ENCODE measurements at places on chromosomes 7 and 10.

DNA sequence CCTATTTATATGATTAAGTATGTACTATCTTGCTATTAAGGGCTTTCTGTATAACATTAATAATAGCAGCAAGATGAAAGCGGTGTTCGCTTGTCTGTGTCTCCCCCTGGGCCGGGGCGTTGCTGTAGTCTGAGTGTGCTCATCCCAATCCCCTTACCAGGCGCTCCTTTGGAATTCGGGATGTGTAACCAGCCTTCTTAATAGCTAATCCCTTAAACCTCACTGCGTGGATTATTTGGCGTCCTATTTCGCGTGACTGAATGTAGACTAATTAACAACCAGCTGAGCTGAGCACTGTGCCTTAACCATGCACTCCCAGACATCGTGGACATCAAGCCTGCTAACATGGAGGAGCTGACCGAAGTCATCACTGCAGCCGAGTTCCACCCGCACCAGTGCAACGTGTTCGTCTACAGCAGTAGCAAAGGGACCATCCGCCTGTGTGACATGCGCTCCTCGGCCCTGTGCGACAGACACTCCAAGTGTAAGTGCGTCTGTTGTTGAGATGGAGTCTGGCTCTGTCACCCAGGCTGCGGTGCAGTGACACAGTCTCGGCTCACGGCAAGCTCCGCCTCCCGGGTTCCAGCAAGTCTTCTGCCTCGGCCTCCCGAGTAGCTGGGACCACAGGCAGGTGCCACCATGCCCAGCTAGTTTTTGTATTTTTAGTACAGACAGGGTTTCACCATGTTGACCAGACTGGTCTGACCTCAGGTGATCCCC lies 36.6 kb downstream of the BNIP3 start:
- DNase-seq: no peak

DNA sequence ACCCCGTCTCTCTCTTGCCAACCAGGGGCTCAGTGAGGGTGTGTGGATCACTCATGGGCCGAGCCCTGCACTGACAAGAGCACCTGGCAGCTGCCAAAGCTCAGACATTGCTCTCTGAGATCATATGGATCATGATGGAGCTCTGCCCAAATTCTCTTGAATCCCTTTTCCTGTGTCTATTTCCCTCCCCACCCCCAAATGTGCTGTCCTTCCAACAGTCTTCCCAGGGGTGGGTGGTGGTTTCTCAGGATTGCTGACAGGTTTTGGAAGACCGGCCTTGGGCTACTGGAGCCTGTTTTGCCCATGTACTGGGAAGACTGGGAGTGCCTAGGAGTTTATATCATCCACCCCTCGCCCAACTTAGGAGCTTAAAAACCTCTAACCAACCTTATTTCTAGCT lies 10.5 kb downstream of the ARHGAP22 start:
- DNase-seq: no peak

- DNase-seq: no peak
Observed at GRCh38 chr7:92053312-92053711, 81.0 kb downstream of the CYP51A1 start.

GRCh38 chr7:97565665-97566064 lies 166.2 kb upstream of the TAC1 start:
- no peak for DNase-seq

DNA sequence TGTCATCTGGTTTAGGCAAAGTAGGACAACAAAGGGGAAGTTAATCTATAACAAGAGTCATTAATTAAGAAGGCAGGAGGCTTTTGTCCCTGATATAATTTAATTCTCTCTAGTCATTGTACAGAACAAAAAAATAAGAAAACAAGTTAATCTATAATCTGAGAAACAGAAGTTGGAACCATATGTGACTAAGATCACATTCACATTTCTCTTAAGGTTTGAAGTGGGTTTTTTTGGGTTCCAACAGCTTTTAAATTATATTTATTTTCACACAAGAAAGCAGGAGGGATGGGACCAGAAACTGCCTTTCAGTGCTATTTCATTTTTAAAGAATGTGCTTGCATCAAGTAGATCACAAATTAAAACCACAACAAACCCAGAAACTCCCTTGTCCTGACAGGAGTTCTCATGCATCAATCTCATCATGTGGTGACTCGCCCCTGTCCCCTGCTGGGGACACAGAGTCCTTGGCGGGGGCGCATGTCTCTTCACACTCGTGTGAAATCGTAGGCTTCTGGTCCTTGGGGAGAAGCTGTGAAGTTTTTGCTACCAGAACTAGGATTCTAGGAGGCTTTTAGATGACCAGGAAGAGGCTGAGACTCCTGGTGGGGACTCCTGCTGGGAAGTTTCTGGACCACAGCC lies 10.1 kb upstream of the OPN4 start:
- DNase-seq: no peak

DNA sequence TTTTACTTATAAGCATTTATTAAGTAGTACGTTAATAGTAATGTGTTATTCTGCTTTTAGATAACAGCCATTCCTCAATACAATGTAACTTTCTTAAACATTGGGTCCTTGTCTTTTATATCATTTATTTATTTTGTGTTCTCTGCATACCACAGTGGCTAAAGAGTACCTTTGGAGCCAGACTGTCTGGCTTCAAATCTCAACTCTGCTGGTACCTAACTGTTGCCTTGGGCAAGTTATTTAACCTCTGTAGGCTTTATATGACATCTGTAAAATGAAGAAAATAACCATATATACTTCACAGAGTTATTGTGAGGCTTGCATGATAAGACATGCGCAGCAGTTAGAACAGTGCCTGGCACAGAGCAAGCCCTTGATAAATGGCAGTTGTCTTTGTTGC lies 397.6 kb downstream of the MDFIC start:
- no peak for DNase-seq

GRCh38 chr10:122727426-122727825 lies 27.8 kb upstream of the C10orf120 start:
- DNase-seq: no peak

DNA sequence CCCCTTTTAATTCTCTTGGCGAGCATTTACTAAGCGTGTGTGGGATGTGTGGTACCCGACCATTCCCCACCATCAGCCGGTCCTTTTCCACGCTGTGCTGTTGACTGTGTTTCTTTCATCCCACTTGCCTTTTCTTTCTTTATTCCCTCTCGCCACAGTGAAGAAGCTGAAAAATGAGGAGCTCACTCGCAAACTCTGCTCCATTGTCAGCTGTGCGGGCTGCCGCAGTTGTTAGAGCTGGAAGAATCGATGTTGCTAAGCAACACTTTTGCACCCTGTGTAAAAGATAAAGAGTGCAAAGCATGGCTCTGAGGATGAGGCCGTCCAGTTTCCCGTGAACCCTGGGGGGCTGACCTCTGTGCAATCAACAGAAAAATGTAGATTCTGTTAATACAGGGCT lies 203.1 kb upstream of the NEBL start:
- no peak for DNase-seq

DNA sequence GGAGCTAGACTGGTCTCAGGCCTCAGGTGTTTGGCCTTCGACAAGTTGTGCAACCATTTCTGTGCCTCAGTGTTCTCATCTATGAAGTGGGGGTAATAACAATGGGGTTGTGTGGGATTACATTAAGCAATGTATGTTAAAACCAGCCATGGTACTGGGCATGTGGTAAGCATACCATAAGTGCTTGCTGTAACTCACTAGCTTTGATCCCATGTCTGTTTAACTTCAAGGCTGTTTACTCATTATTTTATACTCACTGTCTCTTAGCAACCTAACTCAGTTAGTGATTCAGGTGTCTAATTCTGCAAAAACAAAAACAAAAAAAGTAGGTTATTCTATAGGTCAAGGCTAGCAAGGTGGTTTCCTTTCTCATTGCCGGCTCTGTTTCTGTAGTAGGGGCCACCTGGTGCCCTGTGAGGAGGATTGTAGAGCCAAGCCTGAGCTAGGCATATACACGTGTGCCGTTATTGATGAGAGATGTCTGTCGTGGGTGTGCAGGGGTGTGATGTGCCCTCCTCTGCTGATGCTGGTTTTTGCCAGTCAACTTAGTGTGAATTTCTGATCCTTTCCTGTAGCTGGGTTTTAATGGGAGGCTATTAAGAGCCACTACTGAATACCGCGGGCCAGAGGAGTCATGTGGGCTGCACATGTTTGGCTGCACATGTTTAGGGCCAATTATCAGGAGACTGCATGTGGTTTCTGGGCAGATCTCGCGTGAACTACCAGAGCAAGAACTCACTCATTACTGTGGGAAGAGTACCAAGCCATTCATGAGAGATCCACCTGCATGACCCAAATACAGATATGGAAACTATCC lies 56.2 kb downstream of the EEPD1 start:
- DNase-seq: no peak

DNA sequence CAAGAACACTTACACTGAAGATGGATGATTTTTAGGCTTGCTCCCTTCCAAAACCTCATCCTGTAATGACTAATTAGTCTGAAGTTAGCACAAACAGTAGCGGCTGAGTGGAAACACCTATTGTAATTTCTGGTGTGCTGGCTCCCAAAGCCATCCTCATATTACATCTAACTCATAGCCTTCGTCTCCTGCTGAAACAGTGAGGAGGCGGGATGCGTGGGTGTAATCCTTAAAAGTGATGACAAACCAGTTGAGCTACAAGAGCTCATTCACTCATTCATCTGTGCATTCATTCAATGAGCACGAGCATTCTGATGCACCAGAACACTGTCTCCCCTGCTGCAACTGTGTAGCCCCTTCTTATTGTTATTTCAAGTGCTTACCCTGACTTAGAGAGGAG lies 235.3 kb downstream of the CALN1 start:
- no peak for DNase-seq

DNA sequence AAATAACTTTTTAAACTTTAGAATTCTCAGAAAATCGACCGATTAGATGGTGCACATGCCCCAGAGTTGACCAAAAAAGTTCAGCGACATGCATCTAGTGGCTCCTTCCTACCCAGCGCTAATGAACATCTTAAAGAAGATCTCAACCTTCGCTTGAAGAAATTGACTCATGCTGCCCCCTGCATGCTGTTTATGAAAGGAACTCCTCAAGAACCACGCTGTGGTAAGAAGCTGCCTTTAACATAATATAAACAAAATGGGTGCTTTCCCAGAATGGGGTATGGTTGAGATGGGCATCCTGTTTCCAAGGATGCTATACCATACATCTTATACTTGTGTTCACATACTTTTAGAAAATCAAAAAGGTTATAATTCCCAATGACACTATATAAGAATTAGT lies 24.6 kb downstream of the GLRX3 start:
- no peak for DNase-seq

- DNase-seq: no peak
Observed at GRCh38 chr10:106175760-106176377, 988.6 kb downstream of the SORCS1 start.

- DNase-seq: no peak
Observed at GRCh38 chr7:89023206-89023605, 227.7 kb upstream of the TEX47 start.

GRCh38 chr7:2417981-2418481 lies 14.6 kb downstream of the CHST12 start:
- peak; percentile 51 for DNase-seq

DNA sequence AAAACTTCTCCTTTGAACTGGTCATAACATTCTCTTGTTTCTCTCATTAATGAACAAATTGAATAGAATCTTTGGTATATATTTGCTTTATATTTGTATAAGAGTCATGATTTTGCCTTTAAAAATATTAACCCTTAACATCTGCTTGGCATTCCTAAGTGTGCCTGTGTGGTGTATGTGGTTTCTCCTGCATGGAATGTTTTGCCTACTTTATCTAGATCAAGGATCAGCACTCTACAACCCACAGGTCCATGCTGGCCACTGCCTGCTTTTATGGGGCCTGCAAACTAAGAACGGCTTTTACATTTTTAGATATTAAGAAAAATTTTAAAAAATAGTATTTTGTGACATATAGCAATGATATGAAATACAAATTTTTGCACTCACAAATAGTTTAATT lies 4.3 kb upstream of the LAMB4 start:
- no peak for DNase-seq

DNA sequence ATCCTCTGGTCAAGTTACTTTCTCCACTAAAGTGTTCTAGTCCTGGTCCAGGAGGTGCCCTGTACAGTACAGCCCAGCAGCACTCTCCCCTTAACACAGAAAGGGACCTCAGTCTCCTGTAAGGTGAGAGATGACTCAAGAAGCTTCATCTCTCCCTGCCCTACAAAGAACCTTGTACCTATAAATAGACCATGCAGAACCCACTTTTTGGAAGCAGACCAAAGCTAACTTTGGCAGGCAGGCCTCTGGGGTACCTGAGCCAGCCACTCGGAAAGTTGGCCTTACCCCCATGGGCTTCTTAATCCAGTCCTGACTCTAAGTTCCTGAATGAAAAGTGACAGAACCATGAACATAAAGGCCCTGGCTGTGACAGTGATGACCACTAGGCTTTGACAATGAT lies 454.8 kb downstream of the KCNMA1 start:
- DNase-seq: no peak

GRCh38 chr7:80708123-80708522 lies 69.7 kb downstream of the CD36 start:
- DNase-seq: no peak

GRCh38 chr10:67306588-67307205 lies 380.9 kb downstream of the LRRTM3 start:
- DNase-seq: no peak

DNA sequence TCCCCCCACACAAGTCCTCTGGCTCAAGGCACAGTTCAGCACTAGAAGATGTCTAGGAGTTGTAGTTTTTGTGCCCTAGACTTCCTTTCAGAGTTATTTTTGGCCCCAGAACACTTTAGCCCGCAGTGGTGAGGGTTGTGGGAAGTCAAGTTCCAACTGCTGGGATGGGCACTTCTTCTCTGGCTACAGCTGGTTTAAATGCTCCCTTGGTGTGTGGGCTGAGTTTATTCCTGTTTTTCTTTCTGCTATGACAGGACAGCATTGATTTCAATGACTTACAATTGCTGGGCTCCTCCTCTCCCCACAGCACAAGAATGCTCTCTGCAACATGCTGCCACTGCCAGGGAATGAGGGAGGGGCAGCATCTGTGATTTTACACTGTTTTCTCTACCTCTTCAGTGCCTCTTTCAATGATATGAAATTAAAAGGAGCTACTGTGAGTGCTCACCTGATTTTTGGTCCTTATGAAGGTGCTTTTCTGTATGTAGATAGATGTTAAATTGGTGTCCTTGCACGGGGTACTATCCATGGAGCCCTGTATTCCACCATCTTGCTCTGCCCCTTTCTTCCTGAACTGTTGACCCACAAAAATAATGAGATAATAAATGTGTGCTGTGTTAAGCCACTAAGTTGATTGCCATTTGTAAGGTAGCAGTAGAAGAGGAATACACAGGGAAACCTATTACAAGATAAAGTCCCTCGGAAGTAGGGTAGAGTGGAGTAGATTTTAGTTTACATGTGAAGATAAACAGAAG lies 56.3 kb downstream of the SLC13A1 start:
- no peak for DNase-seq

GRCh38 chr10:73838827-73839226 lies 27.4 kb upstream of the NDST2 start:
- DNase-seq: no peak

DNA sequence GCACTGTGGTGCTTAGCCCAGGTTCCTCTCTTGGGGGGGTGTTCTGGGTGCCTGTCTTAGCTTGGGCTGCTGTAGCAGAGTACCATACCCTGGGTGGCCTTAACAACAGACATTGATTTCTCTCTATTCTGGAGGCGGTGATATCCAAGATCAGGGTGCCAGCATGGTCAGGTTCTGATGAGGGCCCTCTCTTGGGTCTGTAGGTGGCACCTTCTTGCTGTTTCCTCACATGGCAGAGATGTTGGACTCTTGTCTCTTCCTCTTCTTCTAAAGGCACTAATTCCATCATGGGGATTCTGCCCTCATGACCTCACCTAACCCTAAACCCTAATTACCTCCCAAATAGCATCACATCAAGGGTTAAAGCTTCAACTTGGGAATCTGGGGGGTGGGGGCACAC lies 19.9 kb upstream of the CRHR2 start:
- DNase-seq: no peak
